ENCODE measurements at places on chromosomes 1 and 21.

DNA sequence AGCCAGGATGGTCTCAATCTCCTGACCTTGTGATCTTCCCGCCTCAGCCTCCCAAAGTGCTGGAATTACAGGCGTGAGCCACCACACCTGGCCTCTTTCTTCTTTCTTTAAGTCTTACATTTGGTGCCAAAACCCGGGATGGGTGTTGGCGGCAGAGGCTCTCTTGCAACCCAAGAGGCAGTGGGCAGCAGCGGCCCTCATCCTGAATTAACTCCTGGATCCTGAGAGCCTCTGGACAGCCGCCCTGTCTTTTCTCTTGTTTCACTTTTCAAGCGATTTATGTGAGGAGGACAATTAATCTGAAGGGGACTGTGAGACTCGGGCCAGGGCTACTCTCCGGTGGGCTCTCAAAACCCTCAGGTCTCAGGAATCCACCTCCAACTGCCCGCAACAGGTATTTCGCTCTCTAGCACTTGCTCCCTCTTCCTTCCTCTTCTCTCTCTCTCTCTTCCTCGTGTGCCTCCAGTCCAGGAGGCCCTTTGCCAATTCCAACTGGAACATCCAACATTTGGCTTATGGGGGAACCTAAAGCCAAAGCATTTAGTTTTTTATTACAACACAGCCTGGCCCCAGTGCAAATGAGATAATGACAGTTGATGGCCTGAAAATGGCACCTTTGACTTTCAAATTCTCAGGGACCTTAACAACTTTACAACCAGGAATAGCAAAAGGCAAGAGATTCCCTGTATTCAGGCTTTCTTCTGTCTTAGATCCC, 18.1 kb upstream of the SLC2A5 start:
- H3K36me3 ChIP-seq = no peaks in the 10 kb centered on the region
- DNase-seq = no peak
- no peak overlapping the region for H3K27ac ChIP-seq

DNA sequence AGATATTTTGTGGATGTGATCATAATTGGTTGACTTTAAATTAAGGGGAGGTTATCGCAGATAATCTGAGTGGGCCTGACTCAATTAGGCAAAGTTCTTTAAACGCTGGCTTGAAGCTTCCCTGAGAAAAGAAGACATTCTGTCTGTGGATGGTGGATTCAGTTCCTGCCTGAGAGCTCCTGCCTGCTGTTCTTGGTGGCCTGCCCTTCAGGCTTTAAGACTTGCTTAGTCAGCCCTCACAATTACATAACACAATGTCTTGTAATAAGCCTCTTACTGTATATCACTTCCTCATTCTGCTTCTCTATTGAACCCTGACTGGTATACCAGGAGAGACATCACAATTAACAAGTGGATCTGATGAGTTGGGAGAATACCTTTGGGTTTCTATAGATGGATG, 50.2 kb downstream of the KCNJ6 start:
- H3K4me3 ChIP-seq = no peak overlapping the region
- DNase-seq = no peak
- H3K27ac ChIP-seq = no peak overlapping the region

DNA sequence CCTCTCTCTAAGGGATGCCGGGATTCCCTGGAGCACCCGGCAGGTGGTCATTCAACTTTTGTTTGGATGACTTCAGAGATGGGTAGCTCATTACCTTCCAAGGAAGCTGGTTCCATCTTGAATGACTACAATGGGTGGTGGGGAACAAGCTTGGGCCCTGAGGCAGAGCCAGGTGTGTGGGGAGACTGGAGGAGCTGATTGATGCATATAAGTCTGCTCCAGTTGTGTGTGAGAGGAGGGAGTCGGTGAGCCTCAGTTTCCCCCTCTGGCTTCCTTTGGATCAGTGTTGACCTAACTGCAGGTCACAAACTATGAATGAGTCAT, 133.8 kb upstream of the ZBTB40 start:
- no peak overlapping the region for H3K4me3 ChIP-seq
- peaks cover 16% of the 10 kb centered on the region for H3K27me3 ChIP-seq
- no peak overlapping the region for H3K27ac ChIP-seq
- H3K4me1 ChIP-seq = no peaks in the 10 kb centered on the region
- no peaks in the 10 kb centered on the region for H3K36me3 ChIP-seq

DNA sequence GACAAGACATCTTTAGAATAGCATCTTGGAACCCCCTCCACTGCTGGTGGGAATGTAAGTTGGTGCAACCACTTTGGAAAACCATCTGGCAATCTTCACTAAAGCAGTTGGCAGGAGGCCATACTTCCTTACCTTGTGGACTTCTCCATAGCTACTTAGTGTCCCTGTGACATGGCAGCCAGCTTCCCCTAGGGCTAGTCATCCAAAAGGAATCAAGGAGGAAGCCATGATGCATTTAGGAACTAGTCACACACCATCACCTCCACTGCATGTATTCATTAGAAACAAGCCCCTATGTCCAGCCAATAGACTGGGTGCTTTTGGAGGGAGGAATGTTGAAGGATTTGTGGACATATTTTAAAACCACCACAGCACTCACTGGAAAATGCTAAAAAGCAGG, 19.9 kb downstream of the MX2 start:
- H3K27ac ChIP-seq = no peak overlapping the region
- no peak overlapping the region for H3K4me3 ChIP-seq
- no peaks in the 10 kb centered on the region for H3K4me1 ChIP-seq
- H3K36me3 ChIP-seq = peaks cover 6% of the 10 kb centered on the region
- DNase-seq = no peak
- no peaks in the 10 kb centered on the region for H3K27me3 ChIP-seq

GRCh38 chr1:180041582-180041981, 87.0 kb downstream of the CEP350 start:
- no peaks in the 10 kb centered on the region for H3K4me1 ChIP-seq
- H3K27me3 ChIP-seq = no peaks in the 10 kb centered on the region
- no peak overlapping the region for H3K27ac ChIP-seq

DNA sequence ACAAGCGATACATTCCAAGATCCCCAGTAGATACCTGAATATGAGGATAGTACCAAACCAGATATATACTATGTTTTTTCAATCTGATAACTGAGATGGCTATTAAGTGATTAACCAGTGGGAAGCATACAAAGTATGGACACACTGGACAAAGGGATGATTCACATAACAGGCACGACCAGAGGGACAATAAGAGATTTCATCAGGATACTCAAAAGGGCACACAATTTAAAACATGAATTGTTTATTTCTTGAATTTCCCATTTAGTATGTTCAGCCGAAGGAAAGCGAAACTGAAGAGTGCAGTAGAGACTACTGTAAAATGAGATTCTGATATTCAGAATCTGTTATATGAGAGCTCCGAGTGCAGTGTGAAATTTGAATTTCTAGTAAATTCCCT, 10.6 kb downstream of the ZZZ3 start:
- H3K4me1 ChIP-seq = peaks cover 73% of the 10 kb centered on the region
- DNase-seq = no peak
- H3K36me3 ChIP-seq = peaks cover 5% of the 10 kb centered on the region
- H3K4me3 ChIP-seq = peak overlapping the region; percentile 38
- no peak overlapping the region for H3K27ac ChIP-seq

DNA sequence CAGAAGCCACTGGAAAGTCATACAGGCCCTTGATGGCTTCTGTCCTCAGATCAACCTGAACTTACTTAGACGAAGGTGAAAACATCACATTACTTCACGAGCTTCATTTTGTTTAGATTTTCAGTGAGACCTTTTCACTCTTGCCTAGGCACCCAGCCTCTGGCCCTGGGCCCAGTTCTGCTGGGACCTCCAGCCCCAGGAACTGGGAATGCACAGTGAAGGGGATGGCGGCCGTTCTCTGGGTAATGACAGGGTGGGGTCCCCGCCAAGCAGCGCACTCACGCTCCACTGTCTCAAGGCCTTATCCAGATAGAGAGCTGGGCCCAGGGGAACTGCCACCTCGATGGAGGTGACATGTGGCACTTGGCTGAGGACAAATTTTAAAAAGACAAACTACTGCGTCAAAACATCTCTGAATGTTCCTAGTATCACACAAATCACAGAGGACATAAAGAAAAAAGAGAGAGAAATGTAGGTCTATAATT, 54.8 kb downstream of the NPHP4 start:
- no peak overlapping the region for H3K4me3 ChIP-seq
- peaks cover 3% of the 10 kb centered on the region for H3K36me3 ChIP-seq
- no peaks in the 10 kb centered on the region for H3K27me3 ChIP-seq
- H3K4me1 ChIP-seq = no peaks in the 10 kb centered on the region
- DNase-seq = no peak

- peaks cover 2% of the 10 kb centered on the region for H3K27me3 ChIP-seq
- no peak overlapping the region for H3K4me3 ChIP-seq
- peak; percentile 63 for DNase-seq
- H3K4me1 ChIP-seq = peaks cover 36% of the 10 kb centered on the region
These were observed 102.3 kb downstream of the TNFSF18 start for GRCh38 chr1:172948457-172948856.

GRCh38 chr1:93907718-93908117, 1.5 kb downstream of the GCLM start:
- no peak for DNase-seq
- peak overlapping the region; percentile 19 for H3K27ac ChIP-seq
- H3K4me1 ChIP-seq = peaks cover 37% of the 10 kb centered on the region
- H3K36me3 ChIP-seq = peaks cover 3% of the 10 kb centered on the region
- no peaks in the 10 kb centered on the region for H3K27me3 ChIP-seq

DNA sequence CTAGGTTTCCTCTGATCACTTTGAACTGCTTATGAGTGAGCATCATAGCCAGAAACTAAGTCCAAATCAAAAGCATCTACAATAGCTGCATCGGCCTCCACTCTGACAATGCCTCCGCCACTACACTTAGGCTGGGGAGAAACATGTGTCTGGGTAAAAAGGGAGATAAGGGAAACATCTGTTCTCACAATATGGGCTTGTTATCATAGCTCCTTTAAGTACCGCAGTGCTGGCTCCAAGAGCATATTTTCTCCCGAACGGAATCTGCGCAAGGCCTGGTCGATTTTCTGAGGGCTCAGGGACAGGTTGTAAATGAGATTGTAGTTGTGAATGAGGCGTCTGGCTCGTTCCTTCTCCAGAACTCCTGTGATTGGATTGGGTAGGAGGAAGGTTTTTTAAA, 63.9 kb upstream of the CYP2J2 start:
- H3K36me3 ChIP-seq = no peaks in the 10 kb centered on the region
- H3K4me3 ChIP-seq = no peak overlapping the region
- peaks cover 6% of the 10 kb centered on the region for H3K27me3 ChIP-seq
- no peaks in the 10 kb centered on the region for H3K4me1 ChIP-seq
- no peak for DNase-seq
- no peak overlapping the region for H3K27ac ChIP-seq

DNA sequence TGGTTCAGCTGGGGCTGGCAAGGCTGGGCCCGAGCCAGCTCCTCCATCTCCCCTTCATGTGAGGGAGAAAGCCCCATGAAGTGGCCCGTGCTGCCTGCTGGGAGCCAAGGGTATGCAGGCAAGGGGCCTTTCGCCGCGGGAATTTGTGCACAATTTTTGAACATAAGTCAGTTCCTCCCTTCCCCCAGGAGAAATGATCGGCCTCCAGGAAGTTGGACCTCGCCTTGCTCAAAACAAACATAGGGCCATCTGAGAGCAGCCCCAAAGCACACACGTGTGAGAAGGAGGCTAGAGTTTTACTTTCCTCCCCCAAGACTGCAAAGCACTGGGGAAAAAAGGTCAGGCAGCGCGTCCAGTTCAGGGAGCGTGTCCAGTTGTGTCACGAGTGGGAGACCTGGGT, 64.7 kb downstream of the PRDM16 start:
- no peak overlapping the region for H3K4me3 ChIP-seq
- no peak overlapping the region for H3K27ac ChIP-seq
- H3K4me1 ChIP-seq = no peaks in the 10 kb centered on the region
- H3K36me3 ChIP-seq = no peaks in the 10 kb centered on the region
- H3K27me3 ChIP-seq = no peaks in the 10 kb centered on the region
- DNase-seq = no peak

DNA sequence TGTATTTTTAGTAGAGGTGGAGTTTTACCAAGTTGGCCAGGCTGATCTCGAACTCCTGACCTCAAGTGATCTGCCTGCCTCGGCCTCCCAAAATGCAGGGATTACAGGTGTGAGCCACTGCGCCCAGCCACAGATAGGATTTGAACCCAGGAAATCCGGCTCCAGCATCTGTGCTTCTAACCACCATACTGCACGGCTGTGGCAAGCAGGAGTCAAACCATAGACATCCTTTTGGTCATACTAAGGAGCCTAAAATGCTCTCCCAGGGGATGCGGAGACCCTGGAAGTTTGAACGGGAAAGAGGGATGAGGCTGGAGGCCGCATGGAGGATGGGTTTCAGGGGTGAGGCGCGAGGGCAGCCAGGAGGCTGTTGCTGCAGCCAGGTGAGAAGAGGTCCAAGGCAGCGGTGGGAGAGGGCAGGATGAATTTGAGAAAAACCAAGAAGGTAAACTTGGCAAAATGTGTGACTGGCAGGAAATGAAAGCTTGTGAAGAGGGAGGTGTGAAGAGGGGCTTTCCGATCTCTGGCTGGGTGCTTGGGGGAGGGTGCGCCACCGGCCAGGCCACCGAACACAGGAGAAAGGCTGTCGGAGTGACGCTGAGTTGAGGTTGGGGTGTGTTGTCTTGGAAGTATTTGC, 24.0 kb upstream of the CDK18 start:
- H3K27ac ChIP-seq = peak overlapping the region; percentile 78
- peaks cover 22% of the 10 kb centered on the region for H3K27me3 ChIP-seq

- peaks cover 3% of the 10 kb centered on the region for H3K27me3 ChIP-seq
- H3K36me3 ChIP-seq = no peaks in the 10 kb centered on the region
- DNase-seq = no peak
- no peaks in the 10 kb centered on the region for H3K4me1 ChIP-seq
- H3K4me3 ChIP-seq = no peak overlapping the region
- H3K27ac ChIP-seq = no peak overlapping the region
These were observed 20.8 kb downstream of the ADAMTS5 start for GRCh38 chr21:26945916-26946675.

GRCh38 chr1:43184995-43185394, 12.9 kb downstream of the CFAP57 start:
- no peaks in the 10 kb centered on the region for H3K4me1 ChIP-seq
- no peak overlapping the region for H3K27ac ChIP-seq
- peaks cover under 1% of the 10 kb centered on the region for H3K36me3 ChIP-seq
- no peak for DNase-seq

- H3K27me3 ChIP-seq = no peaks in the 10 kb centered on the region
- DNase-seq = no peak
- H3K4me3 ChIP-seq = peak overlapping the region; percentile 98
- peaks cover 28% of the 10 kb centered on the region for H3K4me1 ChIP-seq
These were observed 899 bp downstream of the TOMM40L start for GRCh38 chr1:161226759-161227158.

- no peaks in the 10 kb centered on the region for H3K4me1 ChIP-seq
- no peak for DNase-seq
- H3K27ac ChIP-seq = no peak overlapping the region
- H3K4me3 ChIP-seq = no peak overlapping the region
- peaks cover 8% of the 10 kb centered on the region for H3K27me3 ChIP-seq
- H3K36me3 ChIP-seq = no peaks in the 10 kb centered on the region
These were observed 37.2 kb downstream of the RRP1 start for GRCh38 chr21:43826623-43826974.

DNA sequence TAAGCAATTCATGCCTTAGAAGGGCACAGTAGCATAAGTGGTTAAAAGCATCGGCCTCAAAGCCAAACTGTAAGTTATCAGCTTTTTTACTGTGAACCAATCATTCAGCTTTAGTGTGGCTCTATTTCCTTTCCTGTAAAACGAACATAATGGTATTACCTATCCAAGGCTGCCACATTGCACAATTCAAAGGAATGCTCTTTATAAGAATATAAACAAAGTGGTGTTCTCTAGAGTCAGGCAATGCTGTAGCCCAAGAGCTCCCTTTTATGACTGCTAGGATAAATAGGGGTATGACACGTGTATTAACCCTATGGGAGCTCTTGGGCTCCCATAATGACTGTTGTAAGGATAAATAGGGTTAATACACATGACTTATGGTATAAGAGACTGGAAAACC, 25.4 kb downstream of the INTS7 start:
- no peak for DNase-seq
- peaks cover 19% of the 10 kb centered on the region for H3K36me3 ChIP-seq
- H3K27me3 ChIP-seq = no peaks in the 10 kb centered on the region
- H3K4me1 ChIP-seq = peaks cover 3% of the 10 kb centered on the region
- no peak overlapping the region for H3K27ac ChIP-seq
- H3K4me3 ChIP-seq = no peak overlapping the region
